ENCODE measurements at places on chromosomes 3 and 15. TPM values are rescaled to one million over a fixed set of nuclear protein-coding genes. Genes with fewer than 3 reads are reported as not detected.

GRCh38 chr3:12042638-12043037, 38.5 kb downstream of the SYN2 start:
- no peak for DNase-seq

DNA sequence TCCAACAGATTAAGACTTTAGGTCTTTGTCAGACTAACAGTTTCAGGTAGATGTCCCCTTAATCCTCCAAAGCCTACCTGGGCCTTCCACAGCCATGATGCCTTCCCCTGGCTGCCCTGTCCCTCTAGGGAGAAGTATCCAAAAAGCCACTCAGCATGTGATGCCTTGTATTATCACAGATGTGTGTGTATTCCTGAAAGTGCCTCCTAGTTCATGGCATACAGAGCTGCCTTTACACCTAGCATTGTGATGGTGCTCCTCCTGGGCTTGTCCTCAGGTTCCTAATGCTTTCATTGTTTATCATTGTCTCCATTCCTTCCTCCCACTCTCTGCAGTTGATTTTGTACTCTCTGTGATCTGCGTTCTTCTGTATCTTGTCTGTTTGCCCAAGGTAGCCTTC, 43.6 kb downstream of the CMSS1 start:
- DNase-seq, result no peak

GRCh38 chr15:64009798-64010261, 36.5 kb downstream of the DAPK2 start:
- peak; percentile 87 for DNase-seq

DNA sequence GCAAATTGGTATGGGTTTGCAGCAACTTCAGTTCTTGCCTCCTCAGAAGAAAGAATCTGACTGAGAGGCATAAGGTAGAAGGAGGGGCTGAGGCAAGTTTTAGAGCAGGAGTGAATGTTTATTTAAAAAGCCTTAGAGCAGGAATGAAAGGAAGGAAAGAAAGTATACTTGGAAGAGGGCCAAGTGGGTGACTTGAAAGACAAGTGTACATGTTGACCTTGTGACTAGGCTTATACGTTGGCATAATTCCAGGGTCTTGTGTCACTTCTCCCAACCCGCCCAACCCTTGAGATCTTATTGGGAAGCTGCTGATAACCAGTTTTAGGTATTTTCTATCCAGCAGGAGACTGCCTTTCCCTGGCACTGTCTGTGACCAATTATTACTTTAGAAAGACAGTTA, 436.9 kb upstream of the ZNF717 start:
- no peak for DNase-seq

DNA sequence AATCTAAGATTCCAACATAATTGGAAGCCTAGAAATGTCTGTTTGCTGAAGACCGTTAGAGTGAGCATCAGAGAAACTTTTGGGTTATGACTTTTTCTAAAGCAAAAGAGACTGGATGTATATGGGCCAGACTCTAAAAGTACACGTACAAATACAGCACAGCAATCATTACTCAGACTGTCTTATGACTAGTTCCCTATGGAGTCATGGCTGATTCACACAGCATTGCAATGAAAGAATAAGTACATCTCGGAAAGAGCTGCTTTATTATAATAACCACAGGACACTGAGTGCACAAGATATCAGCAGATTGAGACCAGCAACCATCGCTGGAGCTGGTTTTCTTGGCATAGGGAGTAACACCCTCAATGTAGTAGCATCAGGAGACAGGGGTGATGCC, 618.6 kb downstream of the NLGN1 start:
- peak; percentile 92 for DNase-seq

GRCh38 chr15:74959586-74959939, 3.0 kb upstream of the RPP25 start:
- no peak for DNase-seq

- no peak for DNase-seq
Observed at GRCh38 chr15:77975332-77976094, 102.0 kb downstream of the TBC1D2B start.

GRCh38 chr3:54970895-54971294, 43.0 kb upstream of the LRTM1 start:
- peak; percentile 63 for DNase-seq

GRCh38 chr15:42282344-42282743, 9.1 kb upstream of the TMEM87A start:
- DNase-seq, result no peak

The LEKR1 gene
- 0.32 TPM for total RNA-seq
